Activated CD4-positive, alpha-beta T cell treated with anti-CD3 and anti-CD28 coated beads, Interleukin-2, amount 10 ng/mL, durations not matched to agents 7 days and 5 days (primary cell): ENCODE measurements at places on chromosomes 4 and X.

- DNase-seq: peak; percentile 75
Observed at GRCh38 chr4:153521999-153522801, 56.0 kb downstream of the TMEM131L start.

DNA sequence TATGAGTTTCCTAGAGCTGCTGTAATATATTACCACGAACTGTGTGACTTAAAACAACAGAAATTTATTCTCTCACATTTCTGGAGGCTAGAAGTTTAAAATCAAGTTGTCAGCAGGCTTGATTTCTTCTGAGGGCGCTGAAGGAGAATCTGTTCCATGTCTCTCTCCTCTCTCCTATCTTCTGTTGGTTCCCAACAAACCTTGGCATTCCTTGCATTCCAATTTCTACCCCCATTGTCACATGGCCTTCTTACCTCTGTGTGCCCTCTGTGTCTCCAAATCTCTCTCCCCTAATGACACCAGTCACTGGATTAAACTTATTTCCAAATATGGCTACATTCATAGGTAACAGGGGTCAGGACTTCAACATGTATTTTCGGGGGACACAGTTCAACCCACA lies 672.7 kb downstream of the RPA4 start:
- no peak for DNase-seq

- DNase-seq: no peak
Observed at GRCh38 chr4:119048446-119048845, 87.2 kb upstream of the MYOZ2 start.

DNA sequence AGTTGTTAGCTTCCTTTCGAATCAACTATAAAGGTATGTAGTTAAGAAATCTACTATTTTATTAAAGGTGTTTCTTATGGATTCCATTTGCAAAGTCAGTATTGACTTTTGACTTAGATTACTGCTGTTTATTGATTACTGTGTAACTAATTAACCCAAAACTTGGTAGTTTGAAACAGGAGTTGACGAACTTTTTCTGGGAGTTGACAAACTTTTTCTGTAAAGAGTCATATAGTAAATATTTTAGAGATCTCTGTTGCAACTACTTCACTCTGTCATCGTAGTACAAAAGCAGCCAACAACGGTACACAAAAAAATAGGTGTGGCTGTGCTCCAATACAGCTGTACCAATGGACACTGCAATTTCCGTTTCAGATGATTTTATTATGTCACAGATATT lies 30.2 kb downstream of the AGA start:
- no peak for DNase-seq

DNA sequence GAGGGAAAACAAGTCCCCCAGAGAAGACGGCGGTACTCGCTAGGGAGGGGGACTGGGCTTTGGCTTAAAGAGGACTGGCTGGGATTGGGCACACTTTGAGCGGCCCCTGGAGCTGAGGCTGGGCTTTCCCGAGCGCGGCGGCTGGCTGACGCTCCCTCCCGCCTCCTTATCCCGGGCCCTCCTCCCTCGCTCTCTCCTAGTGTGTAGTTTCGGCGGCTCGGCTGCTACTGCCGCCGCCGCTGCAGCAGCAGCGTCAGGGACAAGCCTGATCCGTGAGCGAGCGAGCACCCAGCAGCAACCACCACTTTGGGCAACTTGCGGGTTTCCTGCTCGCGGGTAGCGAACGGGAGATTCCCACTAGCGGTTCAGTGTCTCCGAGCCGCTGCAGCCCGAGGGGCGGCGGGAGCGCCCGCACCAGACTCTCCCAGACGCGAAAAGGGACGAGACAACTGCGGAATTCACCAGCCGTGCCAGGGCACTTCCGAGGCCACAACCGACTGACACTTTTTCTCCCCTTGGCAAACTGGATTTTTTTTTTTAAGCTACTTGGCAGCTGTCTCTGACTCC lies 632 bp upstream of the PCDH7 start:
- DNase-seq: no peak

DNA sequence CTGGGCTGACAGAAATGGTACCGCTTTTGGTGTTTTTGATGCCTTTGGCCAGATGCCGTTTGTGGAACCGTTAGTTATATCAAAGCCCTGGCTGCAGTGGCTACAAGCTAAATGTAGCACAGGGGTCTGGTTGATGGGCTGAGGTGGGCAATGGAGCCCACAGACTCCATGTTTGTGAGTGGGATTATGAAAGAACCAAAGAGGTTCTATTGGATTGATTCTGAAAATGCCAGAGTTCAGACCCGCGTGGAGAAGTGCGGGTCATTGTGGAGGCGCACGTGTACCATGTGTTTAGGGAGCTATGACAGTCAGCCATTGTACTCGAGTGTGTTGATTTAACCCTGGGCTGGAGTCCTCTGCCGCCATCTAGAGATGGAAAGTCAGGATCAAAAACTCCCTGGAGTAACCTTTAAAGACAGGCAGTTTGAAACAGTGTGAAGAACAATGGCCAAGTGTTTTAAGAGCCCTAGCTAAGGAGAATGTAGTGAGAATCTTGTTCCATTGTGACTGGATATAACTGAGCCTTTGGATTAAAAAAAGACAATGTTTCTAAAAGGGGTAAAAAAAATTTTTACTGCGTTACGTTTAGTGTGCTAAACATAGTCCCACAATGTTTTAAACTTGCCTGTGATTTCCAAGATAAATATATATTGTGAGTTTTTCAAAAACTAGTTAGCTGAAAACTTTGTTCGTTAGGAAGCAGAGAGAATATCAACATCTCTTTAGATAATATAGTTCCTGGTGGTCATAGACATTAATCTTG lies 12.7 kb downstream of the ART3 start:
- peak; percentile 7 for DNase-seq

GRCh38 chr4:6742989-6743388 lies 27.0 kb downstream of the BLOC1S4 start:
- no peak for DNase-seq

DNA sequence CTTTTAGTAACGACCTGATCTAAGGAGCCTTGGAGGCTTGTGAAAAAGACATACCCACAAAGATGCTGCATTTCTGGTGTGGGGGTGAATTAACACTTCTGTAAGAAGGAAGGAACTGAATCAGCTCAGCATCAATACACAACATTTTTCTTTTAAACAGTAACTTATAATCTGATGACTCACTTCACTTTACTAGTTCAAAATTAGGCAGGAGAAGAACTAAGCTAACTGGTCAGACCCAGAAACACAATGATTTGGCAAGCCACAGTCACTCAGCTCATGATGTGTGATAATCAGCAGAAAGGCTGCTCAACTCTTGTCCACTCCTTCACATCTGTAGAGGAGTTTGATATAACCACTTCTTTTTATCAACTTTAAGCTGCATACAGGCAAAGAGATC lies 4.6 kb downstream of the MMAA start:
- DNase-seq: no peak

DNA sequence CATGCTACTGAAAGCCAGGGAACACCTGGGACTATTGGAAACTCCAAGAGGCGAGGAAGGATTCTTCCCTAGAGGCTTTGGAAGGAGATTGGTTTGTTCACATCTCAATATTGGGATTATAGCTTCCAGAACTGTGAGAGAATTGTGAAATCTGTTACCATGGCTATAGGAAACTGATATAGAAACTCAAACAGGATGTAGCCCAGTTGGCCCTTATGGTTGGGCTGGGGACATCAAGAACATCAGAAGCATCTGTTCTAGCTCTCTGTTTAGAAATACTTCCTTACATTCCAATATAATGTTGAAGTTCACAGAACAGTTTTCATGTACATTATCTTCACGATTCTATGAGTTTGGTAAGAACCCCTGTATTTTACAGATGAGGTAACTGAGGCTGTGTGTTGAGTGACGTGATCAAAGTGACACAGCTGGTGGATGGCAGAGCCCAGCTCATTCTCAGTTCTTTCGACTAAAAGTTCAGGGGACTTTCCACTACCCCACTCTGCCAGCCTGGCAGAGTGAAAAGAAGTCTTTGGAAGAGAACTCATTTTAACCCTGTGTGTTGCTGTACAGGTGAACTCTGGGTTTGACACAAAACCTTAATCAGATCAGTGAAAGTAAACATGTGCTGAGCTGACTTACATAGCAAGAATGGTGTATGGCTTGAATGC lies 183.0 kb downstream of the GBA3 start:
- no peak for DNase-seq

GRCh38 chrX:123188081-123188480 lies 4.0 kb downstream of the GRIA3 start:
- DNase-seq: no peak

- DNase-seq: no peak
Observed at GRCh38 chrX:47664737-47665136, 5.8 kb upstream of the UXT start.

GRCh38 chrX:24347881-24348280 lies 12.6 kb upstream of the SUPT20HL1 start:
- DNase-seq: no peak

DNA sequence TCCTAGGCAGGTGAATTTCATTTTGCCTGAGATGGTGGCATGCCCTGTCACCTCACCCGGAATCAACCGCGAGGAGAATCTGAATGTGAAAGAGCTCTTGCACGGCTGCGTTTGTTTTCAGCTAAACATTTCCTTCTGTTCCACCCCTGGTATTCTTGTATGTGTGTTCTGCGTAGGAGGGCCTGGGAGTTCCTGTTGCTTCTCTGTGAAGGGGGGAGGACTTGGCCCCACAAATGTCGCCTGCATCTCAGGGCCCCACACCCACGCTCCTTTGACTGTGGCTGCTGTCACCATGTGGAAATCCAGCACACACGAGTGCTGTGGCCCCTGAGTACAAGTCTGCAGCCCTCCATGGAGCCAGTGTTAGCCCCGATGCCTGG lies 45.8 kb upstream of the CLCN4 start:
- DNase-seq: peak; percentile 22

DNA sequence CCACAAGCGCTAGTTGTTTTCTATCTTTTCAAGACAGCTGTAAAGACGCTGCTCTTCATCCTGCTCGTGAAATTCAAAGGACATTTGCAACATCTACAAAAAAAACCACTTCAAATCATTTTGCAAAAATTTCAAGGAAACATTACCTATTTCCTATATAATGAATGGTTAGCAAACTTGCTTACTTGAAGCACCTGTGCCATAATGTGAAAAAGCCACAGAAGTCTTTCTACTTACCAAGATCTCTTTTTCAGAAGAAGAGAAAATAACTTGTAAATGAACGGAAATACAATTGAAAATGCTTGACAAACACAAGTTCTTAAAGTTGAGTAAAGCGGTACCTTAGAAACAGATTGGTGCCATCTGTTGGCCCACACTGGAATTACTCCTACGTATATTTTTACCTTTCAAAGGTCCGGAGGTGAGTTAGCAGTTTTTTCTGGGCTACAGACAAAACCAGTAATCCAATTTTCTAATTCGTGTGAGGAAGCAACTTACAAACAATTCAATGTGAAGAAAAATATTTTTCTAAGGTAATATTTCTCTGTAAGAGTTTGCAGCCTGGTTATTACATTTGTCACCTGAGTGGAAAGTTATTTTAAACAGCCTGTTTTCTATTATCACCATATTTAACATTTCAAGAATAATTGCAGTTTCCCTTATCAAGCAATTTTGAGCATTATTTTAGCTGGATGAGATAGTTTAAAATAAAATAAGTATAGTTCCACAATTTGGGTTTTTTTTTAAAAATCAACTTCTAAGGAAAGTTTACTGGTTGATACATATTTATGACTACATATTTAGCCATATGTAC lies at the start of gene TLR6:
TSS of gene TLR6 (minus strand) at position 294 of the 814 bp plus-strand sequence. CDS start 27,344 bp downstream, outside the sequence.
- DNase-seq: peak; percentile 85

DNA sequence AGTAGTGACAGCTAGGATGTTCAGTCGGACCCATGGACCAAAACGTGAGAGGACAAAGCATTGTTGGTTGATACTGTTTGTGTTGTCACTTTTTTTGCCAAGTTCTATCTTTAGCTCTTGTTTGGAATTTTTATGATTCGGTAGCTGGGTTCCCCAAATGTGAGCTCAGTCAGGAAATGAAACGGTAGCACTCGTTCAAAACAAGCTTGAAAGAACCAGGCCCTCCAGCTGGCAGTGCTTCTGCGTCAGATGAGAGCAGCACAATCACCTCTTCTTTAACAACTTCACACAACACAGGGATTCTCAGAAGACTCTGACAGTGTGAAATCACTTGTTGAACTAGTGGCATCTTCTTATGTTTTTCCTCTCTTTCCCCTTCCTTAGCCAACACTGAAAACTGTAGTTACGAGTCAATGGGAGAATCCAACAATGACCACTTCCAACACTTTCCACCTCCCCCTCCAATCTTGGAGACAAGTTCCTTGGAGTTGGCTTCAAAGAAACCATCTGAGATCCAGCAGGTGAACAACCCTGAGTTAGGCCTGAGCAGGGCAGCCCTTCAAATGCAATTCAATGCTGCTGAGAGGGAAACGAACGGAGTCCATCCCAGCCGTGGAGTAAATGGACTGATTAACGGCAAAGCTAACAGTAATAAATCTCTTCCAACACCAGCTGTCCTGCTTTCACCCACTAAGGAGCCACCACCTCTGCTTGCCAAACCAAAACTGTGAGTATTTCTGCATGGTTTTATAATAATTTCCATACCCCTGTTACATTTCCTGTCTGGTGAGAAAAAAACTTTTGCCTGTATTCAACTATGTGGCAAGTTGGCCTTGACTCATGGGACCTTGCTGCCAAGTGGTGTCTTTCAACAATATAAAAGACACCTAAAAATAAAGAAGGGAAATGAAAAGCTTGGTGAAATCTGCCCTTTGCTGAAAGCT lies 214.6 kb downstream of the PALLD start:
- DNase-seq: no peak

- DNase-seq: no peak
Observed at GRCh38 chr4:161336016-161336530, 827.7 kb downstream of the FSTL5 start.

- no peak for DNase-seq
Observed at GRCh38 chrX:97751735-97752134, 868.0 kb downstream of the RPA4 start.

- no peak for DNase-seq
Observed at GRCh38 chrX:79110731-79111130, 33.8 kb upstream of the GPR174 start.

GRCh38 chr4:114674080-114674479 lies 75.5 kb downstream of the UGT8 start:
- no peak for DNase-seq

- no peak for DNase-seq
Observed at GRCh38 chr4:93834249-93835066, 5.9 kb downstream of the ATOH1 start.

DNA sequence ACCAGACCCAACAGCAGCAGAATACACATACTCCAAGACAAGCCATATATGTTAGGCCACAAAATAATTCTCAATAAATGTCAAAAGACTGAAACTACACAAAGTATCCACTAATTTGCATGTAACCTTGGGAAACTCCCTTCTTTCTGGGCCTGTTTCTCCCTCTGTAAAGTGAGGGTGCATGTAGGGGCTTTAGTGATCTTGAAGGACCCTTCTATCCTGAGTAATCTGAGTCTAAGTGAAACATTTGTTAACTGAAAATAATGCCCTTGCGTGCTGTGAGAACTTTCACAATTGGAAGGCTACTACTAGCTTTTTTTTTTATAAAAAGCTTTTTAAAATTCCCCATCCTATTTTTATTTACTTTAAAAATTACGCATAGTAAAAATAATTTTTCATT lies 125.2 kb downstream of the NEXMIF start:
- DNase-seq: no peak
